ENCODE measurements at places on chromosomes 13 and 19. TPM values are rescaled to one million over a fixed set of nuclear protein-coding genes. Genes with fewer than 3 reads are reported as not detected.

MEDAG gene
- not detected for total RNA-seq

KEAP1 gene
- total RNA-seq = 82.7 TPM

MARK4 gene
- 24.8 TPM for total RNA-seq

ERICH4 gene
- not detected for total RNA-seq

ZNF264 gene
- 50.7 TPM for total RNA-seq

SIX5 gene
- 2.5 TPM for total RNA-seq

STRN4 gene
- total RNA-seq = 79.2 TPM

PTH2 gene
- not detected for total RNA-seq

NAPSA gene
- total RNA-seq = 4.8 TPM

SLC10A2 gene
- total RNA-seq = not detected

CGB2 gene
- total RNA-seq = not detected

PRSS57 gene
- total RNA-seq = not detected

LILRA2 gene
- total RNA-seq = not detected

CDC42EP5 gene
- not detected for total RNA-seq

PNMA8A gene
- 1.7 TPM for total RNA-seq

MAB21L1 gene
- total RNA-seq = 0.09 TPM

ZNF525 gene
- 28.5 TPM for total RNA-seq

IGFL2 gene
- not detected for total RNA-seq

NCR1 gene
- total RNA-seq = 0.50 TPM

CYP4F12 gene
- total RNA-seq = 3.1 TPM

PRR20C gene
- not detected for total RNA-seq

KXD1 gene
- total RNA-seq = 105 TPM

ZSCAN4 gene
- not detected for total RNA-seq

ANKLE1 gene
- 5.8 TPM for total RNA-seq

HPN gene
- not detected for total RNA-seq

KCNN4 gene
- 45.4 TPM for total RNA-seq

CCNE1 gene
- 20.3 TPM for total RNA-seq

ZNF586 gene
- 29.0 TPM for total RNA-seq

GAPDHS gene
- total RNA-seq = not detected

C13orf42 gene
- not detected for total RNA-seq

PEAK3 gene
- total RNA-seq = not detected

TMEM86B gene
- total RNA-seq = 19.4 TPM

GPC5 gene
- total RNA-seq = 0.14 TPM

CNN1 gene
- total RNA-seq = not detected

WTIP gene
- total RNA-seq = 0.55 TPM

RGS9BP gene
- total RNA-seq = 0.79 TPM

ADGRE3 gene
- not detected for total RNA-seq

TRPM4 gene
- total RNA-seq = 0.34 TPM

SLITRK6 gene
- not detected for total RNA-seq

PSG1 gene
- not detected for total RNA-seq

JSRP1 gene
- total RNA-seq = 1.1 TPM

NLRP5 gene
- total RNA-seq = not detected

RASAL3 gene
- total RNA-seq = 172 TPM

FGF22 gene
- 0.72 TPM for total RNA-seq

ATP8B3 gene
- 18.6 TPM for total RNA-seq

CGB1 gene
- not detected for total RNA-seq

FAAP24 gene
- total RNA-seq = 6.3 TPM

FXYD5 gene
- 360 TPM for total RNA-seq

RTBDN gene
- total RNA-seq = not detected

GGN gene
- not detected for total RNA-seq

CLEC4M gene
- not detected for total RNA-seq

OR1I1 gene
- not detected for total RNA-seq

ERCC5 gene
- total RNA-seq = 111 TPM

DHX34 gene
- 13.3 TPM for total RNA-seq

ATG4D gene
- 50.4 TPM for total RNA-seq

LILRB2 gene
- total RNA-seq = 0.55 TPM

Data from activated naive CD8-positive, alpha-beta T cell treated with anti-CD3 and anti-CD28 coated beads, Interleukin-2, amount 10 ng/mL, durations not matched to agents 7 days and 5 days (primary cell).